Epithelial cell of alveolus of lung (primary cell): ENCODE measurements at places on chromosomes 13 and 19. TPM values are rescaled to one million over a fixed set of nuclear protein-coding genes. Genes with fewer than 3 reads are reported as not detected.

LSR gene
- 1.4 and 7.4 TPM in 2 replicates for total RNA-seq

OR10H2 gene
- not detected in 2 replicates for total RNA-seq

SH2D3A gene
- 4.5 TPM in 1 of 2 replicates, not detected in the other for total RNA-seq

COMP gene
- total RNA-seq: under 0.01 TPM in 1 of 2 replicates, not detected in the other

ZNF285 gene
- total RNA-seq: 0.52 and 0.72 TPM in 2 replicates

SPACA4 gene
- not detected in 2 replicates for total RNA-seq

AMH gene
- under 0.01 and 2.3 TPM in 2 replicates for total RNA-seq

ZNF582 gene
- total RNA-seq: 1.2 and 5.7 TPM in 2 replicates

FPR1 gene
- not detected in 2 replicates for total RNA-seq

KLF12 gene
- total RNA-seq: 7.4 and 14.8 TPM in 2 replicates

PLVAP gene
- 1.3 TPM in 1 of 2 replicates, not detected in the other for total RNA-seq

KLK1 gene
- total RNA-seq: not detected in 2 replicates

MEDAG gene
- 13.1 and 13.6 TPM in 2 replicates for total RNA-seq

DCT gene
- total RNA-seq: 0.32 TPM in 1 of 2 replicates, not detected in the other

SLC6A16 gene
- 0.08 TPM in 1 of 2 replicates, not detected in the other for total RNA-seq
